ENCODE measurements at places on chromosomes 5 and 9.
A peak's percentile ranks its signal among the peaks of the same experiment; 100 is the strongest.

DNA sequence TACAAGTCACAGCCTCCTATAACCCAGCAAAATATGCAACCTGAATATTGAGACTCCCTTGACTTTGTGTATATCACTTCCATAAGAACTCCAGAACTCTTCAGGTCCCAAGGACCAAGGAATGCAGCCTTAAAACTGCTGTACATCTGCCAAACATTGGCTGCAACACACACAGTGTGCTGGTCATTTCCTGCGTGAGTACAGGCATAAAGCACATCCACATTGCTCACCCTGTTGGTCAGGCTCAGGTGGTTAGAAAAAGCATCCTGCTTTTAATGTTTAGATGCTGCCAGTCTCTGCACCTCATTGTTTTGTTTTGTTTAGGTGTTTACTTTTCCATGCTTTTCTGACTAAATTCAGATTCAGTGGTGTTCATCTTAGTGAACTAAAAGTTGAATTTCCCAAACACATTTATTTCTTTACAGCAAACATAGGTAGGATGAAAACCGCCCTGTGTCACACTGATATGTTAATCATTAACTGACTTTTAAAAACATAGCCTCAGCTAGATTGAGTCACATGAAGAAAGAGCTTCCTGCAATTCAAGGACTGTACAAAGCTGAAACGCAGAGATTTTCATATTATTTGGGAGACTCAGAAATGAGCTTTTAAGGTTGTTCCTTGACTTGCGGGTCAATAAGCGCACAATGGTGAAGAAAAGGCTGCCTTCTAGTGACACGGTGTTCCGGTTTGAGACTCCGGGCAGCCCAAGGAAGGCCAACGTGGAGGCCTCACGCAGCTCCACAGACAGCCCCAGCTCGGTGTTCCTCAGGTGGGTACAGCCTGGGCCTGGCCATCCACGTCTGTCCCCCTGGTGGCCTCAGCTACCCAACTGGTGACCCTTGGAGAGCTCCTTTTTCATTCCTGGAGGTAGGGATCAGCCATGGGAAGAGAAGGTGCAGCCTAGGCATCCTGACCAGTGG lies 52.2 kb upstream of the GRAMD2B start:
- no peak for DNase-seq

DNA sequence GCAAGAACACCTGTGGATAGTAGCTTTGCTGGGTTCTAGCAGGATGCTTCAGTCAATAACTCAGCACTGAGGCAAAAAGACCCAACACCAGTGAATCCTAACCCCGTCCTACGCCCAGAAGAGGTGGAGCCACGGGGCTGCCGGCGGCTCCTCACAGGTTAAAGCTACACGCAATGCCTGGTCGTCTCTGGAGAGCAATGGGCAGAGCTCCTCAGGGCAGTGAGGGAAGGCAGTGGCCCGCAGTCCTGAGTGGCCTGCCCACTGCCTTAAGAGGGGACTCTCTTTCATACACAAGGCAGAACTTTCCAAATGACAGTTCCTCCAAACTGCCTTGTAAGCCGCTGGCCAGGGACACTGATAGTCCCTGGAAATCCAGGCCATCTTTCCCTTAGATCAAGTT lies 244.2 kb upstream of the IRX2 start:
- DNase-seq = no peak

GRCh38 chr5:171483551-171484135 lies 64.2 kb downstream of the FGF18 start:
- DNase-seq = no peak

DNA sequence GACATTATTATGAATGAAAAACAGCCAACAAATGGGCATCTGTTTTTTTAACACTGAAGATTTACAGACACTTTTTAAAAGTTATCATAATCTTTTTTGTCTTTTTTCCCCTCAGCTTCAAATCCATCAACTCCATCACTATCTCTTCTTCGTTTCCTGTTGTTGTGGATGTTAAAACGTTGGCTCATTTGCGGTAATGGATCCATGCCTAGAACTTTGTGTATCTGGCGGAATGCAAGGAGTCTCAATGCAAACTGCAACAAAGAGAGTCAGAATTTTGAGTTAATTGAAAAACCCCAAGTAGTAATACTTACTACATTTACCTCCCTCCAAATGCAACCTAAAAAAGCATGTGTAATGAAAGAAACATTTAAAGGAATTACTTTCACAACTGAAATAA lies 42.9 kb upstream of the MTMR12 start:
- no peak for DNase-seq

- DNase-seq = no peak
Measured at GRCh38 chr9:124458441-124458840, 8.2 kb downstream of the ADGRD2 start.

- no peak for DNase-seq
Measured at GRCh38 chr5:61678966-61679365, 346.9 kb downstream of the ZSWIM6 start.

DNA sequence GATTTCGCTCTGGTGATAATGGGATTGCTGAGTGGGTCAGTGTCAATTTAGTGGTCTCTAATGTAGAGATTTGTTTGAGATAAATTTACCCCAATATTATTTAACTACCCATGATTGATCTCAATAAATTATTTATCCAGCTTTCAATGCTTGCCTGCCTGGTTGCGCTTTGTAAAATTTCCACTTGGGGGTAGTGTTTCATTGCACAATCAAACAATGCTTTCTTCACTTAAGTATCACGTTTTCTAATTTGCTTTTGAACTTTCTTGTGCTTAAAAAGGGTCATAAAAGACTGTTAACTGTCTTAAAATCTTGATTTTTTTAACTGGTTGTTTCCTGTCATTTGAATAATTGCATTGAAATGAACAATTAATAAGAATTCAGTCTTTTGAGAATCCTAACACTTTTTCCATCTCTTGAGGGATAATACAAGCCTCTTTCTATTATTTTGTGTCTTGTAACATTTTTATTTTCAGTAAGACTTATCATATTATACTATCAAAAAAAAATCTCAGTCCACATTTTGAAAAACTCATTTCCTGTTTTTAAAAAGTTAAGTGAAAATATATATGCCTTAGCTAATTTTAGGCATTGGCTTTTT lies 18.7 kb downstream of the HSD17B4 start:
- no peak for DNase-seq

GRCh38 chr5:58491216-58491892 lies at the start of gene GAPT:
TSS of gene GAPT (plus strand) at chr5:58491435. CDS start at chr5:58494537, 3,102 bp downstream.
- DNase-seq = no peak

DNA sequence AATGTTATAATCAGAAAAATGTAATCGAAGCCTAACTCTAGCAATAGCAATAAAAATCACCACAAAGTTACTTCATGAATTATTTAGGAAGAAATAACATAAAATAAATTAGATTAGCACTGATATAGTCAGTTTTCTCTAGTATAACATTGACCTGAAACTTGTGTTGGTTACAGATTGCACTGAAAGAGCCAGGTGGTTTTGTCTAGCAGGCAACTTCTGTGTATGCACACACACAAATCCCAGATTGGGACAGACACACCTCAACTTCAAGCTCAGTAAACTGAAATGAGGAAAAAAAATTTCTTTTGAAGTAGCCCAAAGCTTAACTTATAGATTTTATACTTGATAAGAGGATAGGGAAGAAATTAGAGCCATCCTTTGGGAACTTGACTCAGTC lies 129.3 kb downstream of the EFNA5 start:
- no peak for DNase-seq

DNA sequence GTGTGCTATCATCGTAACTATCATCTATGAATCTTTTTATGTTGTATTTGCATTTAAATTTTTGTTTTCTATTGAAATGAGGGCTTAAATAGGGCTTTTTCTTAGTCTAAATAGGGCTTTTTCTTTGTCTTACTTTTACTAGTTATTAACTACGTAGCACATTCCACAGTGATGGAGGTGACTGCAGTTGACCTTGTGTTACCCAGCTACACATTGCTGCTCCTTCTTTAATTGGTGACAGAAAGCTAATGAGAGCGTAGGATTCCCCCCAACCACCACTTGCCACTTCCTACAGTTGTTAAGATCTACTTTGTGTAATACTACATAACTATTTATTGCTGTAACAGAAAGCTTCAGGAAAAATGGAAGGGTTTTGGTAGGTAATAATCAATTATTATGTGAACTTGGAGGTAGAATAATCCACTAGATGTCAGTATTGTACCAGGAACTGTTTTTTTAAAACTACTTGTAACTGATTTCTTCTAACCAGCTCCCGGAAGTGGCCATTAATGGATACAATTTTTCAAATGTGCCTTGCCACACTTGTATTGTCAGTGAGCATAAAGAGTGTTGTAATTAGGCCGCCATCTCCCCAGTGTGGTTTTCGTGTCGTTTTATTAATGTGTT lies 18.0 kb downstream of the MTRR start:
- no peak for DNase-seq

DNA sequence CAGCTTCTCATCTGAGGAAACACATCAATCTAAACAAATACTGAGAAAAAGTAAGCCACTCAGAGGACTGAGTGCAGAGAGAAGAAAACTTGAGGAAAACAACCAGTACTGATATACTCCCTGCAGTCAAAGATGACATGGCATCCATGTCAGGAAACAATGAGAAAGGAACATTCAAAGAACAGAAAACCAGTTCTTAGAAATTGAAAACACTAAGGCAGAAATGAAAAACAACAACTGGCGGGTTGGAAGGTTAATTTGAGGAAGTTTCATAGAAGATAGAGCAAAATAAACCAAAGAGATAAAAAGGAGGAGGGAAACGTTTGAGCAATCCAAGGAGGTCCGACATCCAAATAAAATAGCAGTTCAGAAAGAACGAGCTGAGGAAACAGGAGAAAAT lies 475.2 kb downstream of the HINT1 start:
- DNase-seq = no peak

DNA sequence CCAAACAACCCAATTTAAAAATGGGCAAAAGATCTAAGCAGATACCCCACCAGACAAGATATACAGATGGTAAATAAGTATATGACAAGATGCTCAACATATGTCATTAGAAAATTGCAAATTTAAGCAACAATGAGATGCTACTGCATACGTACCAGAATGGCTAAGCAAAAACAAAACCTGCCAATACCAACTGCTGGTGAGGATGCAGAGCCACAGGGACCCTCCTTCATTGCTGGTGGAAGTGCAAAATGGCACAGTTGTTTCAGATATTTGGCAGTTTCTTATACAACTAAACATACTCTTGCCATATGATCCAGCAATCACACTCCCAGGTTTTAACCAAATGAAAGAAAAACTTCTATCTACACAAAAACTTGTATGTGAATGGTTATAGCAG lies 178.9 kb downstream of the BARX1 start:
- DNase-seq = no peak

GRCh38 chr5:170582644-170583330 lies 79.0 kb downstream of the KCNIP1 start:
- no peak for DNase-seq

- no peak for DNase-seq
Measured at GRCh38 chr5:137336565-137337120, 162.5 kb downstream of the SPOCK1 start.

- DNase-seq = peak; percentile 8
Measured at GRCh38 chr9:122827761-122828093, 661 bp downstream of the PDCL start.

GRCh38 chr5:86999951-87000350 lies 267.7 kb upstream of the RASA1 start:
- DNase-seq = no peak

DNA sequence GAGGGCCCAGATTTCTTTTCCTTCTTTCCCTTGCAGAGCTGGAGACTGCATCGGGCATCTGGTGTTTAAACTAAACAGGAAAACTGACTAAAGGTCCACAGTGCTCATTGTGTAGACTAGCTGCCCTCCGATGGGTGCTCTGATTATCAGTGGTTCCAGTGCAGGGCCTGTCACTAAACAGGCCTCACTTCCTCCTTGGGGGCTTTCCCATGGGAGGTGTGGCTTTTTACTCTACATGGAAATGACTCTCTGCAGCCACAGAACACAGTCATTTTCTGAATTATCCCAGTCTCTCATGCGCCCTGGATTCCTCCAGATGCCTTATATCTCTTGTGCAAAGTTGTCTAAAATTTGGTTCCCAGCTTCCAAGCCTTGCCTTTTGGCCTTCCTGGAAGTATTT lies 199.2 kb downstream of the TRIO start:
- DNase-seq = no peak

GRCh38 chr9:73073337-73074175 lies 78.1 kb upstream of the ANXA1 start:
- DNase-seq = peak; percentile 15

- no peak for DNase-seq
Measured at GRCh38 chr5:68139611-68140441, 75.7 kb upstream of the PIK3R1 start.

GRCh38 chr5:154642499-154643245 lies 112.5 kb upstream of the LARP1 start:
- no peak for DNase-seq

- no peak for DNase-seq
Measured at GRCh38 chr9:74865177-74865576, 22.5 kb downstream of the TRPM6 start.

DNA sequence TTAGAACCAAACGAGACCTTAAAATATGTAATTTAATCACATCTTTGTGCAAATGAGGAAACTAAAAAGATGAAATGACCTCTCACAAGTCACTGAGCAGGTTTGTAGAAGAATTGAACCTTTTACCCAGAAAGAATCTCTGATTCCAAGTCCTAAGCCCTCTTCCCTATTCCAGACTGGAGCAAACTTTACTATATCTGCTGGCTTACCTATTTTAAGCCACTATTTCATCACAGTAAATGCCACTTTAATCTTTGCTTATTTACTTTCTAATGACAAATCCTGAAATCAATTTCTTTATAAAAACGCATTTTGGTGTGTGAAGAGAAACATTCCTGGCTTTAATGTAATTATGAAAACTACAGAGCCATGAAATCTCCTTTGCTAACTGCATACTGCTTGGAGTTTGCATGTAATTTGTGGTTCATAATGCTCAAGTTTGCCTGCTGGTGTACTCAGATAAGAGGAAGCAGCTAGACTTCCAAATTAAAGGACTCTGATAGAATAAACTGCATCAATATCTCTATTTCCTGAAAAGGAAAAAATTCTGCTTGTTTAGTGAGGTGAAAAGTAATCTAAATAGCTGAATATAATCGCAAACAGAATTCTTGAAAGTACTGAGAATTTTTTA lies 121.2 kb downstream of the RAB3C start:
- no peak for DNase-seq

- no peak for DNase-seq
Measured at GRCh38 chr5:173123416-173123815, 20.9 kb upstream of the BNIP1 start.

GRCh38 chr9:99660191-99660636 lies 161.5 kb upstream of the NR4A3 start:
- no peak for DNase-seq

GRCh38 chr9:125239631-125240597 lies 1.2 kb downstream of the HSPA5 start:
- no peak for DNase-seq

DNA sequence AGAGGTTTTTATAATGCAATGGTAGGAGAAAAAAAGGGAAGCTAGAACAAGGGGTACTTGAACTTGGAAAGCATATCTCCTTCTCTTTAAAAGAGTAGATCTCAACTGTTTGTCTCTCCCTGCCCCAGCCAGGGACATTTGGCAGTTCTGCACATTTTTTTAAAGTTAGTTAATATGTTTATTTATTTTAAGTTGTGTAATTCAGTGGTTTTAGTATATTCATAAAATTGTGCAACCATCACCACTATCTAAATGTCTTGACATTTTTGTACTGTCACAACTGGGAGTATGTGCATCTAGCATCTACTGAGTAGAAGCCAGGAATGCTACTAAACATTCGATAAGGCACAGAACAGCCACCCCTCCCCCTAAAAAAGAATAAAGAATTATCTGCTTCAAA lies 103.5 kb upstream of the DPYSL3 start:
- no peak for DNase-seq

- no peak for DNase-seq
Measured at GRCh38 chr9:37550781-37551180, 25.4 kb downstream of the FBXO10 start.

Data from HS-27A (cell line).